ENCODE measurements at places on chromosomes 2 and 18.

GRCh38 chr2:72155151-72155550 lies 7.5 kb upstream of the CYP26B1 start:
- no peak for DNase-seq

DNA sequence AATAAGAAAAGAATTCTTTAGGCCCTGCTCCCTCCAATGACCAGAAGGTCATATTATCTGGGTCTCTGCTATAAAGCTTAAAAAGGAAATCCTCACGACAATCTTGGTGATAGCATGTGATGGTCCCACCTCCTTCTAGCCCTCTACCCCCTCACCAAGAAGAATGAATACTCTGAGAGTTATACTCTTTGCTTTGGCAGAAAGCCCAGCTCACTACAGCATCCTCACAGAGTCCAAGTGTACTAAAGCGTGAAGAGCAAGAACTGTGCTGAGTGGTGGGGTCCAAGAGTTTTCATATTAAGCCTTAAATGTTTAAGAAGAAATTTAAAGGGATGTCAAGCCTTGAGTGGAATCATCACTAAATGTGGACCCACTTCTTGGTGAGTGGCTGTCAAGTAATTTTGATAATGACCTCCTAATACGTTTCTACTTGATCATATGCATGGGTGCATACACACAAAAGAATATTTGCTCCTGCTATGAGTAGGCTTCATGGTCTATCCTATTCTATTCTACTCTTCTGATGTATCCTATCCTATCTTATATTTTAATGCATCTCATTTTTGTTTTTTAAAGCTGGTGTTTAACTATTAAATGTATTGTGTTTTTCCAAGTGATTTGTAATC lies 16.5 kb upstream of the SERPINB7 start:
- no peak for DNase-seq

DNA sequence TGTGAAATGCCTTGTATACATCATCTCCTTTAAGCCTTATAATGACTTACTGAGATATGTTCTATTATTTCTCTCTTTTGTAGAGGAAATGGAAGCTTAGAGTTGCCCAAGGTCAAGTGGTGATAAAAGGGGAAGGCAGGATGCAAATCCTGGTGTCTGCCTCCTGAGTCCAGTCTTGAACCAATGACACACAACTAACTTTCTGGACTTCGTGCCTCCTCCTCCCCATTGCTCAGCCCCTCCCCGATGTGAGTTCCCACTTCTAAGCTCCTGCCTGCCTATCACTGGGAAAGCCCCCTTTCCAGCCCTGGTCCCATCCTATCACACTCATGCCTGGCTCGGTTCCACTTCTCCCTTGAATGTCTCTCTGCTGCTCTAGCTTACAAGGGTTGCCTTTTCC lies 6.9 kb upstream of the CTIF start:
- no peak for DNase-seq

DNA sequence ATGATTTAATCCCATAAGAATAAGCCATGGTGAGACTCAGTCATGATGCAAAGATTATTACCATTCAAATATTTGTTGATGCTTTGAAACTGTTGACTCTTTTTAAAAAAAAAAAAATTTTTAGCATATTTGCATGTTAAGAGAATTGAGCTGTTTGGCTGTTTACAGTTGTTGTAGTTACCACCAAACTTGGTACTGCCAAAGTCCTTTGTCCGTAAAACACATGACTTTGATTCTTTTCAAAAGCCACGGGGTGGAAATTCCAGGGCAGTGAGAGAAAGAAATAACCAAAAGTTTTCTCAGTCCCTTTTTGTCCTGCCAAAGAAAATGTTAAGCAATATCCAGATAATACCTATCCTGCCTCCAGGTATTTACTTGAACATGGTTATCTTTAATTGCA lies 474.8 kb downstream of the METTL4 start:
- no peak for DNase-seq

DNA sequence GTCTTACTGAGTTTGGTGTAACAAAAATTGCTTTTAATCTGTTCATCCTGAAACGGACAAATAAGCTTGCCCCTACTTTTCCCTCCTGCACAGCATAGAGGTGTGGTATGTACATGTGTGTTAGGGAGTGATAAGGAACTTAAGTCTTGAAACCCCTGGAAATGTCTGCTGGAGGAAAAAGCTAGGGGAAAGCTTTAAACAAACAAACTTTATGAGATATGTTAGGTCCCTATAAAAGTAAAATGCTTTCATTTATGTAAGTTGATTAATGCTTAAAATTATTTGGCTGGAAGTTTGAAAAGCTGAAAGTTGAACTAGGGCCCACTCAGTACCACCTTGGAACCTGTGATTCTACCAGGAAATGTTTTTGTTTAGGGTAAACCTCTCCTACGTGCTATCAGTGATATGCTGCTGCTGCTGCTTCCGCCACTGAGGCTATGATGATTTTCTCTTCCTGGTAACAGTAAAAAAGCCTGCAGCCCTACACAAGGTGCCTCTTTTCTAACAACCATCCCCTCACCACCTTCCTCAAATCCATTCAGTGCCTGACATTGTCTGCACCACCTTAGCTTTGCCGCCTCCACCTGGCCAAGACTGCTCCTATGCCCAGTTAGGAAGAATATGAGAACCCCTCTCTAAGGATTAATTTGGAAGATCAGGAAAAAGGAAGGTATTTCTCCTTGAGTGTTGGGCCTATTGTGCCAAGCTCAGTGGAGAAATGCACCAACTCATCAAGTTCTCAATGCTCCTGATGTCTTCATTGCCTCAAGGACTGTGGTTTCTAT lies 2.5 kb upstream of the YES1 start:
- no peak for DNase-seq

- DNase-seq = no peak
Observed at GRCh38 chr2:24711865-24712264, 81.3 kb downstream of the PTRHD1 start.

DNA sequence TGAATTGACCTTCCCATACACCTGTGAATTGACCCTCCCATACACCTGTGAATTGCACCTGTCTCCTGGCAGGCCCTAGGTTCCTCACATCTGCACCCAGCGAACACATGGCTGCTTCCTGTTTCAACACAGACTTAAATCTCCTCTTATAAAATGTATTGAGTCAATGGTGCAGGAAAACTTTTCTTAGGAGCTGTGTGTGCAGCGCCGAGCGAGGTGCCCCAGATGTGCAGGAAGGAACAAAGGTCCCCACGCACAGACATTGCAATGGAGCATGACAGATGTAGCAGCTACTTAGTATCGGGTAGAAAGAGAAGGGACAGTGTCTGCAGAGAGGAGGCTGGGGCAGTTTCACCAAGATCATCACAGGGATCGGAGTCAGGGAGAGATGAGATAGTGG lies 85.5 kb upstream of the PXDN start:
- no peak for DNase-seq

DNA sequence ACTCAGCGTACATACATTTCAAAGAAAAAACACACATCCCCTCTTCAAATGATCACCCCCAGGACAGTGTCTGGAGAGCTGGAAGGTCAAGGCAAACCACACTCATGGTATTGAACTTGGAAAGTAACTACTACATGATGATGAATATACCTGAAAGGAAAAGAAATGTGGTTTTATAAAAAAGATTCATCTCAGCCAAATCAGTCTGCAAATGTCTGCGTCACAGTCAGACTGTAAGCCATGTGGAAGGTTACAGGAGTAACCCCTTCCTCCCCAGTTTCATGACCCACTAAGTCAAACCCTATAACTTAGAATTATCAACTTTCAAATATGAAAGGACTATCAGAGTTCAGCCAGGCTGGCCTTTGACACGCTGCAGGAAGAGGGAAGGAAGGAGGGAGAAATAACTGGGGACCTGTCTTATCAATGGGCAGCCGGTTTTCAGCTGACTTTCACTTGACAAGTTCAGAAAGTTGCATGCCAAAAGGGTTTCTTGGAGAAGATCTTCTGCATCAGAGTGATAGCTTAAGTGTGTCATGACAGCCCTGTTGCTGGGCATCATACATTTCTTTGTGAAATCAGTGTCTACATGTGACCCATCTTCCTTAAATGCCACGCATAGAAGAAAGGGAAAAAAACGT lies 7.0 kb upstream of the BMP10 start:
- DNase-seq = no peak

DNA sequence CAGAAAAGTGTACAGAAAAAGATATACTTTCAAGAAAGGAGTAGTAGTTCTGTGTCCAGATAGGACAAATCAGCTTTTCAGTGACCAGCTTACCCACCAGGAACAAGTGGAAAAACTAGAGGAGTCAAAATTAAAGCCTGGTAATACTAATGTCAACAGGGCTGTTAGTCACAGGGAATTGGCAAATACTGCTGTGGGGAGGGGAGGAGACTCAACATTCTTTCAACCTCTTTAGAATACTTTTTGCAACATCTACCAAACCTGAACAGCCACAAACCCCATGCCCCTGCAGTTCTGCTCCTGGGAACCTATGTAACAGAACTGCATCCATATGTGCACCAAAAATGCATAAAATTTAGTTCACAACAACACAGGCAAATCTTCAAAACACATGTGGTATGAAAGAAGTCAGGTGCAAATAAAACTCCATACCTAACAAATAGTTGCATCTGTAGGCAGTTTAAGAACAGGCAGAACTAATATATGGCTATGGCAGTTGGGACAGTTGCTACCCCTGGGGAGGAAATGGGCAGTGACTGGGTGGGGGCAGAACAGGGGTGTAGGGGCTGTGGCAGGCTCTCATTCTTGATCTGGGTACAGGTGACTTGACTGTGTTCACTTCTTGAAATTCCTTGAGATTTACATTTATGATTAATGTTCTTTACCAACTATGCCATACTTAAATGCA lies 9.7 kb downstream of the CMPK2 start:
- no peak for DNase-seq

GRCh38 chr2:188622601-188623260 lies 331.1 kb downstream of the GULP1 start:
- DNase-seq = no peak

DNA sequence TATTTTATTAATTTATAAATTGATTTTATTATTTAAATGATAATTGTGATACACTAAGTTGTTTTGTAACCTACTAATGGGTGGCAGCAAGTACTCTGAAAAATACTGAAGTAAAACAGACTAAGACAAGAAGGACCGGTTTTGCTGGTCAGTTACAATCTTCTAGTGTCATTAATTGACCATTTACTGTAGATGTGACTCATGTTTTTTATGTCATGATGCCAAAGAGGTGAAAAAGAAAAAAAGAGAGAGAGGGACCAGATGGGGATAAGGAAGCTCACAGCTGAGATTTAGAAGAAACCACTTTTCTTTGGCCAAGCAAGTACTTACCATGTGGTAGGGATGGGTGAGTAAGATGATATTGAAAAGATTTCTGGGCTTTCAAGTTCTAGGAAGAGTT lies 955.8 kb upstream of the LRRTM1 start:
- no peak for DNase-seq

- DNase-seq = no peak
Observed at GRCh38 chr2:120316528-120317179, 29.3 kb upstream of the INHBB start.

DNA sequence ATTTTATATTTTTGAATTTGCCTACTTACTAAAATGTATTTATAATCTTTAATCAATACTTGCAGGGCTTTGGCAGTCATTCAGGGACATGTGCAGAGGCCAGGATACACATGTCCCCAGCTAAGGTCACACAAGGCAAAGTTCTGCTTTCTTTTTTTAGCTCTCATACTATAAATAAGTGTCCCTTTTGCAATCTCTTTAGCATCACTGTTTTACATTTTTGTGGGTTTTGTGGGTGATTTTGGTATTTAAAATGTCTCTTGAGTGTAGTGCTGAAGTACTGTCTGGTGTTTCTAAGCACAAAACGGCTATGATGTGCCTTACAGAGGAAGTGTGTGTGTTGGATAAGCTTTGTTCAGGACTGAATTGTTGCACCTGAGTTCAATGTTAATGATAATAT lies 309.0 kb upstream of the GULP1 start:
- DNase-seq = no peak

- no peak for DNase-seq
Observed at GRCh38 chr2:232228332-232228731, 150.2 kb upstream of the ALPP start.

GRCh38 chr2:419687-420317 lies 131.9 kb upstream of the ALKAL2 start:
- no peak for DNase-seq

DNA sequence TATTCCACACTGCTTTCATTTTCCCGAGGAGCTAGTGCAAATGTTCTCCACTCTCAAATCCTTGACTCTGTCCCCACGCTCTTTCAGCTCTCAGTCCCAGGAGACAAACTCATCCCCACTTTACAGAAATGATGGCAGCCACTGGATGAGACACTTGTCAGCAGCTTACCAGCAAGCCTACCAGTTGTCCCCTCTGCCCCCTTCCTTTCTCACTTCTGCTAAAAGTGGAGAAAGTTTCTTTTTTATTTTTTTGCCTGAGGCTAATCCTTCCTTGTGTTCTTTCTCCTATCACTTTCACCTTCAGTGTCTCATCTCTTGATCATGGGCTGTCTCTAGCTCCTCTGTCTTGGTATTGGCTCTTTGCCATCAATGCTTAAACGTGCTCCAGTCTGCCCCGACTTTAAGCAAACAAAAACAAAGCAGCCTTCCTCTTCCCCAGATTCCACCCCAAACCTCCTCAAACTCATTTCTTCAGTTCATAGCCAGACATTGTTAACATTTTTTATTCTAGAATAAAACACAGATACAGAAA lies 64.5 kb downstream of the TTC32 start:
- no peak for DNase-seq

- peak; percentile 32 for DNase-seq
Observed at GRCh38 chr2:20917719-20918572, 95.0 kb upstream of the LDAH start.

DNA sequence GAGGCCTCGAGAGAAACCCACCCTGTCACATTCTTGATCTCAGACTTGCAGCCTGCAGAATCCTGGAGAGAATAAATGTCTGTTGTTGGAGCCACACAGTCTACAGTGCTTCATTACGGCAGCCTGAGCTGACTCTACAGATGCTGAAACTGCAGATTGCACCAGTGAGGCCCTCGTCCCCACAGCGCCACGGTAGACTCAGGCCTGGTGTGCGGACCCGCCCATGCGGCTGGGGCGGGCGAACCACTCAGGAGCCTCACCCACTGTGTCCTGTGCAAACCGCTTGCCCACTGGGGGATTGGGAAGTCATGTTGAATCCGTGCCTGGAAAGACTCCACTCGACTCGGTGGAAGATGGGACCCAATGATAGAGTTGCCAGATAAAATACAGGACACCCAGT lies 125.2 kb upstream of the COPS8 start:
- no peak for DNase-seq

All from G401 (cell line).